ENCODE measurements at places on chromosomes 16 and 17. TPM values are rescaled to one million over a fixed set of nuclear protein-coding genes. Genes with fewer than 3 reads are reported as not detected.

The FBXL19 gene
- total RNA-seq: 12.3 TPM

The SLC52A1 gene
- total RNA-seq: 0.12 TPM

The MARF1 gene
- total RNA-seq: 22.2 TPM

The PRSS36 gene
- total RNA-seq: not detected

All from NCI-H460 (cell line).